PC-3 (cell line): ENCODE measurements at places on chromosomes 3 and 15.

DNA sequence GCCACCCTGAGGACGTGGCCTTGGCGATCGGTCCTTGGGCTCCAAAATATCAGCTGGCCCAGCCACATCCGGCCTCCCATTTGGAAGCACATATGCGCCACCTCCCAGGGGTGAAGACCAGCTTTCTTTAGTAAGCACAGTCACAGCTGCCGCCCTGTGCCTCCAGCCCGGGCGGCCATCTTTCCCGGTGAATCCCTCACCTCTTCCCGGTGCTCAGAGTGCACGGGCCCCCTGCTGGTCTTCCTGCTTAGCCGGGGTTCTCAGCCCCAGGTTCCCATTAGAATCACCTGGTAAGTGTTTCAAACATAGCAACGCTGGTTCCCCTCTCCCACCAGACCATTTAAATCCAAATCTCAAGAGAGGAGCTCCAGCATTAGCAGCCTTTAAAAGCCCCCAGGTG is 232.2 kb downstream of the VPS13C start:
- H3K4me1 ChIP-seq: no peaks in the 10 kb centered on the region
- no peaks in the 10 kb centered on the region for H3K36me3 ChIP-seq
- H3K27me3 ChIP-seq: peaks cover 16% of the 10 kb centered on the region

DNA sequence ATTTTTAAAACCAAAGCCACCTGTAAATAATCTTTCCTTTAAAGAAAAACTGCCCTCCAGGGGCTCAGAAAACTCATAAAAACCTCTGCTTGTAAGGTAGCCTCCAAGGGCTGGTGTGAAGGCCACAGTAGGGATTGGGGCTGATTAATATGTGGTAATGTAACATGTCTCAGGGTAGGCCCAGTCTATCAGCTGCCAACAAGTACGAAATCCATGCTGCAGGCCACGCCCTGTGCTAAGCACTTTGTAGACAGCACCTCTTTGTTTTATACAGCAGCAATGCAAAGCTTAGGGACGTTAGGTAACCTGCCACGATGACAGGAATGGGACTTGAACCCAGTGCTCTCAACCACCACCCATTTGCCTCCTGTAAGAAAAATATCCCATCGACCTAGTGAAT is 65.6 kb upstream of the PRICKLE2 start:
- peak overlapping the region; percentile 95 for H3K27ac ChIP-seq
- H3K27me3 ChIP-seq: no peaks in the 10 kb centered on the region
- peaks cover 17% of the 10 kb centered on the region for H3K4me1 ChIP-seq
- peak; percentile 3 for DNase-seq

DNA sequence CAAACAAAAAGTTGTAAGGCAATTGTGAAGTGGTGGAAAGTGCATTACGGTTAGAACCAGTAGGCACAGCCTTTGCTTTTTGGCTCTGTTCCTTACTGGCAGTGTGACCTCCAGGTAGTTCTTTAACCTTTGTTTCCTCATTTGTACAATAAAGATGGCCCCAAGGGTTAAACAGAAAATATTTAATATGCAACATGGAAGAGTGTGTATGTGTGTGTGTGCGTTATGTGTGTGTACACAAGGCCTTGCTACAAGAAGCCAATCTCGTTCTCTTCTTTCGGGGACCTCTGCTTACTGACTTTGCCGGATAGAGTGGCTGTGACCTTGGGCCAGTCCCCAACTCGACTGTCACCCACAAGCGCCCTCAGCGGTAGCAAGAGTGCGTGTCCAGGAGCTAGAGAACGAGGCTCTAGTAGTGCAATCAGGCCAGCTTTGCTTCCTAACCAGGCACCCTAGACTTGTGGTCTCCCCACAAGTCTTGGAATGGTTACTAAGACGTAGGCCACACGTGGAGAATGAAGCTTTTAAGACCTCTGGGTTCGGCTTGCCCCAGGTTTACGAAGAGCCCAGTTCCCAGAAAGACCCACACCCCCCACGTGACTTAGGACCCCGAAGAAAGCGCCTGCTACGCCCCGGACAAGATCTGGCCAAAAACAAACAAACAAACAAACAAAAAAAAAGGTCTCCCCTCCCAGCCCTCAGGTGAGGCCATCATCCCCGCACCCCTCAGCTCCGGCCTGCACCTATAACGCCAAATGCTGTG is 593 bp downstream of the CIAO2A start:
- peak overlapping the region; percentile 29 for H3K27ac ChIP-seq
- peaks cover 5% of the 10 kb centered on the region for H3K36me3 ChIP-seq
- H3K4me1 ChIP-seq: peaks cover 28% of the 10 kb centered on the region
- peak overlapping the region; percentile 90 for H3K4me3 ChIP-seq

GRCh38 chr15:53962646-53963561 is 15.3 kb upstream of the UNC13C start:
- no peak overlapping the region for H3K4me3 ChIP-seq
- no peaks in the 10 kb centered on the region for H3K27me3 ChIP-seq
- no peaks in the 10 kb centered on the region for H3K4me1 ChIP-seq
- H3K27ac ChIP-seq: no peak overlapping the region
- DNase-seq: peak; percentile 32

GRCh38 chr3:158783051-158783450 is 18.8 kb upstream of the MFSD1 start:
- no peaks in the 10 kb centered on the region for H3K27me3 ChIP-seq
- H3K4me3 ChIP-seq: no peak overlapping the region
- no peak overlapping the region for H3K27ac ChIP-seq
- peaks cover 14% of the 10 kb centered on the region for H3K4me1 ChIP-seq
- DNase-seq: no peak

DNA sequence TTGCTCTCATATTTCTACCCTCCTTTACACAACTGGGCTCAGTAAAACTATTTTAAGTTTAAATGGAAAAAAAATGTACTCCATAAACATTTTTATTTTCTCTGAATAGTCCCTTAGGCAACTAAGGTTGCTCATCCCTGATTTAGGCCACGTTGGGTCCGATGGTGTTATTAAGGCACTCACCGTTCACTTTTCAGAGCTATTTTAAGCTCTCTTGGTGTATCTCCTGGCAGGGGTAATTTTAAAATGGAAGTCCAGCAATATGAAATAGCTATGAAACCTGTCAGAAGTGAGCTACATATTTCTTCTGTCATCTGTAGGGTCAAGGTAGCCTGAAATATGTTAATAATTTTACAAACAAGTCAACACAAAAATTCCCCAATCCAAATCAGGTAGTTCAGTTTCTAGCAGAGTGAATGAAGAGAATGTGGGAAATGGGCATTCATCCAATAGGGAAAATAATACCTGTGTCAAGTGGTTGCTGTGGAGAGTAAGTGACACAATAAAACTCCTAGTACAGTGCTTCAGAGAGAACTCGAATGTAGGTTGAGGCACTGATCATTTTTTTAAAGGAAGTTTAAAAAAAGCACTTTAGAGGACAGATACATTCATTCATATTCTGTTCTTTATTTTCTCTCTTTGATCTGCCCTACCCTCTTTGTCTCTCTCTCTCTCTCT is 209.3 kb upstream of the FEZF2 start:
- no peak for DNase-seq
- H3K27ac ChIP-seq: no peak overlapping the region
- H3K36me3 ChIP-seq: no peaks in the 10 kb centered on the region
- peaks cover 8% of the 10 kb centered on the region; the same call in 1 of the 2 replicates for H3K4me1 ChIP-seq
